ENCODE measurements at places on chromosomes 16 and 17. TPM values are rescaled to one million over a fixed set of nuclear protein-coding genes. Genes with fewer than 3 reads are reported as not detected.

Gene OR2C1
- not detected for total RNA-seq

Gene JPT2
- 109 TPM for total RNA-seq

Gene KRTAP4-4
- total RNA-seq = not detected

Gene PLA2G10
- total RNA-seq = not detected

Gene CMTM2
- total RNA-seq = 0.54 TPM

Gene GH2
- not detected for total RNA-seq

Gene SLC9A5
- 0.07 TPM for total RNA-seq

Gene RDM1
- total RNA-seq = not detected

Gene PRSS33
- total RNA-seq = not detected

DNA sequence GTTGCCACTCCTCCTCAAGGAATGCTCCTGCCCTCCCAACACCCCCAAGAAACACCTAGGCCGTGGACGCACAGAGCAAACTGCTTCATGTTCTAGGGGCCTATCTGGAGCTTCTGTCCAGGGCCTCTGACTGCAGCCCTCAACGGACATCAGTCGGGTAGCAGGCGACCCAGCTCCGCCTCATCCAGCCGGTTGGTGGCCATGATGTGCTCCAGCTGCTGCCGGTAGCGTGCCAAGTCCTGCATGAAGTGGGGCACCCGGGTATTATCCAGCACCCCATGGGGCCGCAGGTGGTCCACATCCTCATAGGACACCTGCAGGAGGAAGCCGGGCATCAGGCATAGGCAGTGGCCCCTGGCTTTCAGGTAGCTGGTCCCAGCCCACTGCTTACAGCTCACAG, 6.3 kb downstream of the NOL3 start:
- no peak for DNase-seq

DNA sequence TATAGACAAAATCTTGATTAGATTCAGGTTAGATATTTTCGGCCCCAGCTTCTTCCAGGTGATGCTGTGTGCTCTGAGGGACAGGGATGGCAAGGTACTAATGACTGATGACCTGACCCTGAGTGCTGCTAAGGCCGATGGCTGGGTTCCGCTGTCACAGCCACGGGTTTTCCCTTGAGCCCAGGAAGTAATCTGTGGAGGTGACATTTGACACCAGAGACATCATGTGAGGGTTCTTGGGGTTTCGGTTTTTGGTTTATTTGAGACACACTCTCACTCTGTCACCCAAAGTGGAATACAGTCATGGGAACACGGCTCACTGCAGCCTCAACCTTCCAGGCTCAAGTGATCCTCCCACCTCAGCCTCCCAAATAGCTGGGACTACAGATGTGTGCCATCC, 9.8 kb downstream of the OTOP3 start:
- no peak for DNase-seq

DNA sequence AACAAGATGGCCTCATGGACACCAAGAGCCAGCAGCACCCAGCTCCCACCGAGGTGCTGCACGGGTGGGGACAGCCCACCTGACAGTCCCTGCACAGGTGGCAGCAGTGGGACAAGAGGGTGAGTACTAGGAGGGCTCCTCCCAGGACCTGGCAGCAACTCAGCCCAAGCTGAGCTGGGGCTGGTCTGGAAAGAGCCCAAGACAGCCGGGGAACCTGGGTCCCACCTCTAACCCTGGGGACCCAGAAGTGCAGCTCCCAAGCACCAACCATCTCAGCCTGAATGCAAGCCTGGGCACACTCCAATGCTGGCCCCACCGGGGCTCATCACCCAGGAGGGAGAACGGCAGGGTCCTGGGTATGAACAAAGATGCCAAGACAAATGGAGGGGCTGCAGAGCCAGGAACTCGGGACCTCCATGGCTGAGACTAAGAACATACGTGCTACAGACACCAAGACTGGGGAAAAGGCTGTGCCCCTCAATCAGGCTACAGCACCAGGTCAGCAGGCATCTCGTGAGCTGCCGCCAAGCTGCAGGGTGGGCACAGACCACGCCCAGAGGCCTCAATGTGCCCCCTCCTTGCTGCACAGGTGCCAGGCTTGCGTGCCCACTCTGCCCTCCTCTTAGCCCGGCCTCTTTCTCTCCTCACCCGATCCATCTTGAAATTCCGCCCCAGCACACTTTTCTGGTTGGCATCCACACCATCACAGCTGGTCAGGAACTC, 37.5 kb upstream of the GSG1L start:
- no peak for DNase-seq

DNA sequence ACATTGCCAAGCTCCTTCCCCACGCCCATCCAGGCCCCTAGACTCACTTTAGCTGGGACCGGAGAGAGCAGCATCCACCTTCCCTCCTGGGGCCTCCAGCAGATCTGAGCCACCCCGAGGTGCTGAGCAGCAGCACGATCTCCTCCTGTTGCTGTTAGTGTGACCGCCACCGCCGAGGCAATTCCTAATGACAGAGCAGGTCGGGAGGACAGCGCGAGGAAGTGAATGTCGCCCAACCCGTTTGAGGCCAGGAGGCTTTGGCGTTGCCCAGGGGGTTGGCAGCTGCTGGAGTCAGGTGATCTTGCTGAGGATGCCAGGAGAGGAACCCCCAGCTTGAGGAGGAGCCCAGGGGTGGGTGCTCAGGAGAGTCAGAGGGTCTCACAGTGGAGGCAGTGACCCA, at the start of gene RNF222:
TSS of gene RNF222 (minus strand) at position 192 of the 400 bp plus-strand sequence. CDS start 4,366 bp downstream, outside the sequence.
- no peak for DNase-seq

GRCh38 chr16:85822145-85822544, 22.6 kb downstream of the COX4I1 start:
- DNase-seq = no peak

DNA sequence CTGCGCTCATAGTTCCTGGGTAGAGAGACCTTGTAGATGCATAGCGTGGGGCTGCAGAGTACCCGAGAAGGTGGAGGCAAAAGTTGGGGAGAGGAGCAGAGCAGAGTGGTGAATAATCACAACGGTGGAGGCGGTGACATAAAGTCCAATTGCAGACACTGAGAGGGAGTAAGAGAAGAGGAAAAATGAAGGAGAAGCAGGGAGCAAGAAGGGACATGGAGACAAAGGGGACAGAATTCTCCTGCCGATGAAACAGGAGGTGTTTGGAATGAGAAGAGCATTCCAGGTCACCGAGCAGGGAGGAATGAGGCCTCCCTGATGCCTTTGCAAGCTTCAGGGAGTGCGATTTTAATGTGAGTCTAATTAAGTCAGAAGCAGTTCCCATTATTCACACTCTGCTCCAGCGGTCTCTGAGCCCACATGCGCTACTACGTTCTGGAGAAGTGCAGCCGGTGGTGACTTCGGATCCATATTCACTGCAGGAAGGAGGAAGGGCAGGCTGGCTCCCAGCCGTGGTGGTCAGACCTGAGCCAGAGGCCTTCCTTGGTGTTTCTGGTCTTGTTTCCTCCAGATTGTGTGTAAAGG, 108.0 kb upstream of the DNAH9 start:
- DNase-seq = no peak

GRCh38 chr16:56995136-56995805, 5.9 kb downstream of the NLRC5 start:
- DNase-seq = no peak

- DNase-seq = no peak
These were observed 33.9 kb downstream of the CMTM4 start for GRCh38 chr16:66662445-66663194.

GRCh38 chr17:55121268-55121667, 143.5 kb upstream of the HLF start:
- no peak for DNase-seq

- no peak for DNase-seq
These were observed 7.4 kb downstream of the ELOB start for GRCh38 chr16:2769675-2770056.

- no peak for DNase-seq
These were observed 144.7 kb upstream of the HS3ST3A1 start for GRCh38 chr17:13746404-13746803.

DNA sequence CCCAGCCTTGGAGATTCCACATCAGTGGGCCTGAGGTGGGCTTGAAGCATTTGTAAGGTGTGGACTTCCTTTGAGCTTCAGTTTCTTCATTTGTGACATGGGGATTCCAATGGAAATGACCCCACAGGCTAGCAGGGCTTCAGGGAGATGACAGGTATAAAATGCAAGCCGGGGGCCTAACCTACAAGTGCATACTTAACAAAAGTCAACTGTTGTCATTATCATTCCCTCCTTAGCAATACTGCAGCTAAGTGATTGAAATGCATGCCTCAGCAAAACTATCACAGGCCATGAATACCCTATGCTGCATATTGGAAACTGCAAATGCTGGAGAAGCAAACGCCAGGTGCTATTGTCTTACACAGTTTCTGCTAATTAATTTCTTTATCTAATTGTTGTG, 19.8 kb downstream of the CCL4 start:
- no peak for DNase-seq

- no peak for DNase-seq
These were observed 13.7 kb downstream of the MYBBP1A start for GRCh38 chr17:4541328-4542002.

DNA sequence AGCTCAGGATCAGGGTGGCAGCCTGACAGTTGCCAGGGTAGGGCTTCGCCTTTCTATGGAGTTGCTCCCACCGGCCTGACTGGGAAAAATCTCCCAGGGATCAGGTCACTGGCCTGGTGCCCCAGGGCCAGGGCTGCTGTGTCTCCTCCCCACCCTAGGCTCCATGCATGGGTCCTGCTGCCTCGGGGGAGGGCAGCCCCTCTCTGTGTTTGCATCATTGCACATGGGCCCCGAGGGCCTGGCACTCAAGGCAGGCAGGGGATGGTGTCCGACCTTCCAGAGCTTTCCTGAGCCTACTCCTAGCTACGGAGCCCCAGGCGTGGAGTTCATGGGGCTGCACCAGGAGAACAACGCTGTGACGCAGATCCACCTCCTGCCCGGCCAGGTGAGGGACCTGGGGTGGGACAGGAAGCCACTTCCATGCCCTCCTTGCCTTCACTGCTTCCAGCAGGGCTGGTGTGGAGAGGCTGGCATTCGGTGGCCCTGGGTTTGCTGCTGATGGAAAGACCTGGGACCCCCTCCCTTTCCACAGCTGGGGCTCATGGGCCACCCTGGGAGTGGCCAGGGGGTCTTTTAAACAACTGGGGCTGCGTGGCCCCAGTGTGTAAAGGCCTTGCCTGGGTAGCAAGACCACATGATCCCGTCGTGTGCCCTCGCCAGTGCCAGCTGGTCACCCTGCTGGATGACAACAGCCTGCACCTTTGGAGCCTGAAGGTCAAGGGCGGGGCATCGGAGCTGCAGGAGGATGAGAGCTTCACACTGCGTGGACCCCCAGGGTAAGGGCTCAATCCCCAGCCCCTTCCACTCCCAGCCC, 29.5 kb upstream of the MYO15B start:
- DNase-seq = no peak

GRCh38 chr17:15955793-15956541, 11.0 kb downstream of the ADORA2B start:
- DNase-seq = no peak

- DNase-seq = no peak
These were observed 483 bp downstream of the RPA1 start for GRCh38 chr17:1830288-1830687.

DNA sequence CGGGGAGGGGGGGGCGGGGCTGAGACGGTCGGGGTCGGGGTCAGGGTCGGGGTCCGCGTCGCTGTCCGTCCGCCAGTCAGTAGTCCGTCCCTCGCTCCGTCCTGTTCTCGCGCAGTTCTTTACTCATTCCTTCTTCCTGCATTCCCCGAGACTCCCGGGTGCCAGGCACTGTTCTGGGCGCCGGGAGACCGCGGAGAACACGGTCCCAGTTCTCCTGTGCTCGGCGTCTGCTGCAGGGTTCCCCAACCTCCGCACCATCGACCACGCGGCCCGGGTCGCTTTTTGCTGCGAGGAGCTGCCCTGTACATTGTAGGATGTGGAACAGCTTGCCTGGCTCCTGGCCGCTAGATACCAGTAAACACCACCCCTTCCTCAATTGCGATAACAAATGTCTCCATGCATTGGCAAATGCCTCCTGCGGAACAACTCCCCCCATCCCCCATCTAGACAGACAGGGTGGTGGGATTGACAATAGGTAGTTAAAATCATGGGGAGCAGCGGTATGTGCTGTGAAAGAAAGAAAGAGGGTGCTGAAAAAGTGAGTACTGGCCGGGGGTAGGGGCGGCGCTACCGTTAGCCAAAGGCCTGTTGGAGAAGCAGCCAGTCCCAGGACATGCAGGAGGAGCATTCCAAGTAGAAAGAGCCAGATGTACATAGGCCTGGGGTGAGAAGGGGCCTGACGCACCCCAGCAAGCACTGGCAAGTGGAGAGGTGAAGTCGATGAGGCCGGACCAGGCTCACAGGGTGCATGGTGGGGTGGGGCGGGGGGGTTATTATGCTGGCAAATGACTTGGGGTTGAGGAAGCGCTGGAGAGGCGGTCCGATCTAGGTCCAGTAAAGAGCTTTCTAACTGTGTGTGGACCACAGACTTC, 631 bp downstream of the TRAF7 start:
- no peak for DNase-seq

GRCh38 chr16:1375298-1375640, 23.5 kb downstream of the GNPTG start:
- DNase-seq = no peak

DNA sequence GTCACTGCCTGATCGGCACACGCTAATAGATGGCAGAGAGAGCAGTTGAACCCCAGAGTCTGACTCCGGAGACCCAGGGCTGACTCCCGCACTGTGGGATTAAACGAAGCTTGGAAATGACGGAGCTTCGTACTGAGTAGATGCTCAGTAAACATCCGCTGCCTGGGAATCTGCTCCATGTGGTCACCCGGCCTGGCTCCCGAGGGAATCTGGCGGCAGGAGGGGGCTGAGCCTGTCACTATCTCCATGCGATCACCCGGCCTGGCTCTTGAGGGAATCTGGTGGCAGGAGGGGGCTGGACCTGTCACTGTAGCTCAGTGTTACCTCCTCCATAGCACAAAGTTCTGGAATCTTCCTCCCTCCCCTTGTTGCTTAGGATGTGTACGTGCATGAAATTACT, 139.7 kb upstream of the CIBAR2 start:
- DNase-seq = no peak

DNA sequence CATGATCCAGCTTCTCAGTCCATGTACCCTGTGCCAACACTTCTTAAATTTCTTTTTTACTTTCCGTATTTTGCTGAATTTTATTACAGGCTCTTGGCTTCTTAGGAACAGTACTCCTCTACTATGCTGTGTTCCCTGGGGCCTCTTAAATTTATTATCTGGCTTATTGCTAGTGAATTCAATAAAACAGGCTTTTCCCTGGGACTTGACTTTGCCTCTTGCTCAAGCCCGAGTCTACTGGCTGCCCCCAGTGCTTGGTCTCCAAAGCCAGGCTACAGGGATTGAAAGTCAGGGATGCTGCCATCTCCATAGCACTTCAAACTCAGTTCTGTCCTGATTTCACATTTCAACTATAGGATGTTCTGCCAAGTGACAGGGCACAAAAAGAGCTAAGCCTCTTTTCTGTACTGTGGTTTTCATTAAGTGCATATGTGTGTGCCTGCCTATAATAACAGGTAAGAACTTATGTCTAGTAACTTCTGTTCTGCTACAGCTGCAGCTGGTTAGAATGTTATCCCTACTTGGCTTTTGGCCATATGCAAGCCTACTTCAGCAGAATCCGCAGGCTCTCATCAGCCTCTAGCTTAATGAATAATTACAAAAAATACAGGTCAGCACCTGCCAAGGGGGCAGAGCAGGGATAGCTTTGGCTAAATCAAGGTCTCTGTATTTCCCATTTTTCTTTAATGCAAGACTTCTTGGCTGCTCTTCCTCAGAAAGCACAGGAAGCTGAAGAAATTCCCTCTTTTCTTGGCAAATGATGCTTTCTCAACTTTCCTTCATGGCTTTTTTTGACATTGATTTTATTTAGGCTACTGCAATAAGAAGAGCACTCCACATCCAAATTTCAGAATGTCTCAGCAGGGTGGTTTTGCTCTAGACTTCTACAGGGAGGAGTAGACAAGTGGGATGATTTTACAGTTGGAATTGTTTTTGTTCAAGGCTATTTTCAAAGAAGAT, 8.2 kb downstream of the FAM20A start:
- no peak for DNase-seq
